ENCODE measurements at places on chromosomes 1 and 21.

DNA sequence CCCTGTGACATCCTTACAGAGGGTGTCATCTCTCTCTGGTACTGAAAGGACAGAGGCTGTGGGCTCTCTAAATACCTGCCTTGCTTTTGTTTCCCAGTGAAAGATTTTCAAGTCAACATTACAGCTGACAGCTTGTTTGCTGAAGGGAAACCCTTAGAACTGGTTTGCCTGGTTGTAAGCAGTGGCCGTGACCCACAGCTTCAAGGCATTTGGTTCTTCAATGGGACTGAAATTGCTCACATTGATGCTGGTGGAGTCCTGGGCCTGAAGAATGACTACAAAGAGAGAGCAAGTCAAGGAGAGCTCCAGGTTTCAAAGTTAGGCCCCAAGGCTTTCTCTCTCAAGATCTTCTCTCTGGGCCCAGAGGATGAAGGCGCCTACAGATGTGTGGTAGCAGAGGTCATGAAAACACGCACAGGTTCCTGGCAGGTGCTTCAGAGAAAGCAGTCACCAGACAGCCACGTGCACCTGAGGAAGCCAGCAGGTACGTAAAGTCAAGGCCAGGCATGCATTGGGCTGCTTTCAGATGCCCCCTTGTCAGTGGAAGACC is 11.8 kb downstream of the CD101 start:
- no peak for DNase-seq

DNA sequence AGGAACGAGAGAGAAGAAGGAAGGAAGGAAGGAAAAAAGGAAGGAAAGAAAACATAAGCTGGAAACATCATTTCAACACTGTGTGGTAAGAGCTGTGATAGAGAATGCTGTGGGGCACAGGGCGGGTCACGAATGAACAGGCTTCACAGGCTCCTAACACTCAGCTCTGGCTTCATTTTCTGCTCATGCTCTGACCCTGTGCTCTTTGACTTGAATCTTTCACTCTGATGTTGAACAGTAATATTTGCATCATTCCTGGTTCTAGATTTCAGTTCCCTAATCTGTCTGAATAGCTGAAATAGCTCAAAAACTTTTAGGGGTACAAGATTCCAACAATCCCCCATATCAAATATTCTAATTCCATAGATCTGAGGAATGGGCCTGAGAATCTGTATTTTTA is 207.3 kb downstream of the LHX8 start:
- DNase-seq: no peak

DNA sequence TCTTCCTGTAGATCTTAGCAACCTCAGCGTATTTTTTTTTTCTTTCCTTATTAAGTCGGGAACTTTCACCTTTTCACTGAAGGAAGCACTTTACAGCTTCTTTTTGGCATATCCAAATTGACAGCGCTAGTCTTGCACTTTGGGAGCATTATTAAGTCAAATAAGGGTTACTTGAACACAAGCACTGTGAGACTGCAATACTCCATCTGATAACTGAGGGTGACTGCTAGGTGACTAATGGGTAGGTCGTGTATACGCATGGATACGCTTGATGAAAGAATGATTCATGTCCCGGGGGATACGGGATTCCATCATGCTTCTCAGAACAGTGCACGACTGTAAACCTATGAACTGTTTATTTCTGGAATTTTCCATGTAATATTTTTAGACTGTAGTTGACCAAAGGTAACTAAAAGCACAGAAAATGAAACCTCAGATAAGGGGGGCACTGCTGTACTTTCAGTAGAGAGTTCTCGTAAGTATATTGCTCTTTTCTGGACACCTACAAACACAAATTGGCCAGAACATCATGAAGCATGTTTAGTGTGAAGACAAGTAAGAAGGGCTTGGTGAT is 364.7 kb downstream of the SMYD3 start:
- peak; percentile 93 for DNase-seq

DNA sequence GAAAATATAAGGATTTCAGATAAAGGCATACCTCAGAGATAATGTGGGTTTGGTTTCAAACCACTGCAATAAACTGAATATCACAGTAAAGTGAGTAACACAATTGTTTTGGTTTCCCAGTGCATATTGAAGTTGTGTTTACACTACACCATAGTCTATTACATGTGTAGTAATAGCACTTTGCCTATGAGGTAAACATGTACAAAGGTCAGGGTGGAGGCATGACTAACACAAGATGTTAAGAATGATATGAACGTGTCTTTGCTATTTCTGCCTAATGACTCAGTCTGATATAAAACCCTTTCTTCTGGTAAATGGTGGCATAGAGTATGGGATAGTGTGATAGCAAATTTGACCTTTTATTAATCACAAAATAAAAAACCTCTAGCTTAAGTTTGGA is 621.5 kb upstream of the ADGRL2 start:
- DNase-seq: peak; percentile 76

DNA sequence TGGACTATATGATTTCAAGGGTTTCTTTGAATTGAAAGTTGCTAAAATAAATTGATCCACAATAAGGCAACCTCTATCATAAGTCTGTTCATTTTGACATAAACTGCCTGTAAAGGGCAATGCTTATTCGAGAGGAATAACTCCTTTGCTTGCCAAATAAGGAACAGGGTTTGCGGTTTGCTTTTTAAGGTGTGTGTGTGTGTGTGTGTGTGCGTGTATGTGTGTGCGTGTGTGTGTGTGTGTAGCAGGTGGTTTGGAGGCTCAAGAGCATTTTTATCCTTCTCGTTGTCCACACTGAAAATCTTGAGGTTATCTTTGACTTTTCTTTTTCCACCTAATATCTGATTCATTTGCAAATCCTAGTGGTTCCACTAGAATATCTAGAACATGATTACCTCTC is 13.1 kb upstream of the NGF start:
- DNase-seq: no peak

DNA sequence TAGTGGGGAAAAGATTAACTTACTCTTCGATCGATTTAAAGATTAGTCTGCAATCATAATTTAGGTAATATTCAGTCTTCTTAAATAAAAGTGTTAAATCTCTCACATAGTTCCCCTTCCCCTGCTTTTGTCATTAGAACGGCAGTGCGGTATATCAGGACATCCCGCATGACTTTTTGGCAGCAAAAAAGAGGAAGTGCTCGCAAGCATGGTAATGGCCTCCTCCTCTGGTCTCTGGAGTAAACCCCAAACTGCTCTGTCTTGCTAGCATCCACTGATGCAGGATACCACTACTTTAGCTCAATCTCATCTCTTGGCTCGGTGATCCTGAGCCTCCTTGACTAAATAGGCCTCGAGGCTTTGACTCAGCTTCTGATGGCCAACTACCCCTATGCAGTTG is 78.7 kb upstream of the VAV3 start:
- no peak for DNase-seq

- no peak for DNase-seq
Observed at GRCh38 chr1:35558374-35559316, 1.0 kb downstream of the NCDN start.

GRCh38 chr1:187465441-187465840 is 636.7 kb downstream of the PLA2G4A start:
- DNase-seq: no peak

- no peak for DNase-seq
Observed at GRCh38 chr1:180906511-180906910, 6.2 kb upstream of the KIAA1614 start.

DNA sequence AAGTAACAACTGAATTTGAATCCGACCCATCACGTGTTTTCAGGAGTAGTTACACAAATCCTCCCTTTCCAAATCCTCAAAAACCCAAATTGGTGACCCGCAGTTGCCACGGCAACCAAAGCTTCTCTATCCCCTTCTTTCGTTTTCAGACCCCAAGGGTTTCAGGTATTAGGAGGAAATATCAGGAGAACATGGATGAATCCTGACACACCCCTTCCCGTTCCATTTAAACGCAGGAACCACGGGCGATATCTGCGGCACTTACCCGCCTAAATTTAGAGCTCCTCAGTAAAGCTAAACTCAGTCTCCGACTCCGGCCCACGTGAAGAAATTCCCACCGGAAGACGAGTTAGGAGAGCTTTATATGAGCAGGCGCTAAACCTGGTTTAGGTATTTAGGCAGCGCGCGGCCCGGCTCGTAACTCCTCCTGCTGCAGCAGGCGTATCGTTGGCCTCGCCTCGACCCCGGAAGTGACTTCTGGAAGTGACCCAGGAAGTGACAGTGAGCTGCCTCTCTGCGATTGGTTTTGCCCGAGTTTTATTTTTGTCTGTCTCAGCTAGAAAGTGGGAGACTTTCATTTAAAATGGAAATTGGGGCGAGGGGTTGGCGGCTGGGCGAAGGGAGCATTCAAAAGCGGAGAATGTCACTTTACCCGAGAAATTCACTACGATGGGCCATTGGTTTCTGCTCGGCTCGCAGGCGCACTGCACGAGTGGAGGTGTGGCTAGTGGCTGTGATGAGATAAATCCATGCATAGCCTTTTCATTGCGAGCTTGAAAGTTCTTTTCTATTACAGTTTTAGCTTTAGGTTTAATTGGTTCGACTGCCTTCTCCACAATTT is at the start of gene TAF1A:
Gene TAF1A (minus strand): TSS at position 472 of the 841 bp plus-strand sequence.
- DNase-seq: peak; percentile 92

DNA sequence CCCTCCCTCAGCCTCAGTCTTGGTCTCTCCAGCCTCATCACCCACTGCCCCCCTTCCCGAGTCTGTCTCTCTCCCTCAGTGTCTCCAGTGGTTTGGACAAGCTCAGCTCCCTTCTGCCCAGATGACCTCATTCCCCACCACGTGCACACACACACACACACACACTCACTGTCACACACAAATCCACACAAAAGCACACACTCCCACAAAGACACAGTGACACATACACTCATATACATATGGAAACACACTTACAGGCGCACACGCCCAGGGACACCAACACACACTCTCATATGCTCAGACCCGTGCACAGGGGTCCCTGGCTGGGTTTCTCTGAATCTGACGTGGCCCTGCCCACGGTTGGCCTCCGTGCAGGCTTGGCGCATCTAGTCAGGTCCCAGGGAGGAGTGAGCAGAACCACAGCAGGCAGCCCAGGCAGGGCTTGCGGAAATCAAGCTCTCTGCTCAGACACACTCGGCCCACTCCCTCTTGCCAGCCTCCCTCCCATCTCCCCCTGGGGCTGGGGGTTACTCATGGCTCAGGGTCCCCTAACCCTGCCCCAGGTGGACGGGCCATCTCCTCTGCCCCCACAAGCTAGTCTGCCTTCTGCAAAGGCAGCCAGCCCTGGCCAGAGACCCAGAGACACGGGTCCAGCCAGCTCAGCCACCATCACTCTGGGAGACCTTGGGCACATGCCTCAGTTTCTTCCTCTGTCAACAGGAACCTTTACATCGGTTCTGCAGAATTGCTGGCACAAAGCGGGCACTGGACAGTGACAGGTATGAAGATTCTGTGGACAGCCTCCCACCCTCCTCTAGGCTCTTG is 38.5 kb upstream of the FAM131C start:
- DNase-seq: peak; percentile 55

GRCh38 chr1:79040424-79041082 is 34.0 kb upstream of the ADGRL4 start:
- DNase-seq: no peak

- DNase-seq: peak; percentile 38
Observed at GRCh38 chr1:179953974-179954492, 577 bp upstream of the CEP350 start.

- no peak for DNase-seq
Observed at GRCh38 chr1:9606948-9607347, 18.2 kb downstream of the TMEM201 start.

GRCh38 chr1:109892561-109893368 is 17.9 kb upstream of the CSF1 start:
- DNase-seq: peak; percentile 77

DNA sequence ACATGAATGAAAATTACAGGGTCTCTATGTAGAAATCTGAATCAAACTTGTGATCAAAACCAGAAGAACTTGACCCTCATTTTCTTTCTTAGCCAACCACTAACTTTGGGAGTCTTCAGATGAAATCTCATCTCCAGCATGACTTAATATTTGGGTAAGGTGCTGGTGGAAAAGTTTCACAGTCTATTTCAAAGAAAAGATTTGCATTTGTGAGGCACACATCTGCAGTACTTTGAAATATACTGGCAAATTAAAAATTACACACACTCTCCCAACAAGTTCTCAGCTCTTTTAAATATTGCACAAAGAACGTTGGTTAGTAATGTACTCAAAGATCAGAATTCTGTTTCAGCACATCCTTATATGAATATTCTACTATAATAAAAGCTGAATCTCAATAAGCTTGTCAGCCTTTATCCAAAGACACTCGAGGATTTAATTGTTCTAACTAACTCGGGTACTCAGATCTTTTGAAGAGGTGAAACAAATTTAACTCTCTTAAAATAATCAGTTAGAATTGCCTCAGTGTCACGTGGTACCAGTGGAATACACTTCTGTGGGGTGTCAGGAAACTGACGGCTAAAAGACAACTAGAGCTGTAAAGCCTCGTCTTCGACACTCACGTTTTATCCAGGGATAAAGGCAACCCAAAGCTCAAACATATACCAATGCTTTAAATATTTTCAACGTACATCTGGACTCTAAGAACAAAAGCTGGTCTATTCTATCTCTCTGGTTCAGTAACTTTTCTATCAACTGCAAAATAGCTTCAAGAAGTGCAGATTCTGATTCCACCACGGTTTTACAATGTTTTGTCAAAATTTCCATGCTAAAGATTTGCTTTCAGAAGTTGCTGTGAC is 19.0 kb downstream of the SAMSN1 start:
- no peak for DNase-seq

DNA sequence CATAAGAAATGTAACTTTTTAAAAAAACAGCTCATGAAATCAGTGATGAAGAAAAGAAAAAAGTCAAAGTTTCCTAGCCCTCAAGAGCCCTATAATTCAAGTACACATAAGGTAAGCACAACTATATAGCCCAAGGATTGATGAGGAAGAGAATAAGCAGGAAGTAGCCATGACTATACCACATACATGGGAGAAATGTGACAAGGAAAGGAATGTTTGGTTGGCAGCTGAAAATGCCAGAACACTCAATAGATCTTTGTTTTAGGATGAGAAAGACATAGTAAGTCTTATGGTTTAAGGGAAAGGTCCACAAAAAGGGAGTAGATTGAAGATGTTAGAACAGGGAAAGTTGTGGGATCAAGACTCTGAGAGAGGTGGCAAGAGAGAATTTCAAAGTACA is 5.7 kb downstream of the DOCK7 start:
- no peak for DNase-seq

GRCh38 chr1:88892357-88892877 is 1.1 kb upstream of the GTF2B start:
- DNase-seq: peak; percentile 35

DNA sequence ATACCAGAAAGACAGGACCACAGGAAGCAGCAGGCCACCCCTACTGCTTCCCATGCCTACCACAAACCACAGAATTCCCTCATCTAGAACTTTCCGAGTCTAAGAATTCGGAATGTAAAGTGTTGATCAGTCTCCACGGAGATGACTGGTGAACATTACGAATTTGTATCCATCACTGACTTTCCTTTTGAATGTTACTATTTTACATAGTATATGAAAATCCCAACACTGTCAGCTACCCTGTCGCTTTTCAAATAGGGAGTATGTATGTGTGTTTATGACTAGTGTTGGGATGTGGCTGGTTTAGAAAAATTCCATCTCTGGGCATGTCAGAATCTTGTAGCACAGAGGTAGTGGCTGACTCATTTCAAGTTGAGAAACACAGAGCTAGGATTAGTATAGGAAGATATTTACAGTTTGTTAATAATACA is 118.2 kb downstream of the COQ8A start:
- DNase-seq: peak; percentile 11
